Renal cortical epithelial cell (primary cell): ENCODE measurements at places on chromosomes 6 and 20.
A peak's percentile ranks its signal among the peaks of the same experiment; 100 is the strongest.

DNA sequence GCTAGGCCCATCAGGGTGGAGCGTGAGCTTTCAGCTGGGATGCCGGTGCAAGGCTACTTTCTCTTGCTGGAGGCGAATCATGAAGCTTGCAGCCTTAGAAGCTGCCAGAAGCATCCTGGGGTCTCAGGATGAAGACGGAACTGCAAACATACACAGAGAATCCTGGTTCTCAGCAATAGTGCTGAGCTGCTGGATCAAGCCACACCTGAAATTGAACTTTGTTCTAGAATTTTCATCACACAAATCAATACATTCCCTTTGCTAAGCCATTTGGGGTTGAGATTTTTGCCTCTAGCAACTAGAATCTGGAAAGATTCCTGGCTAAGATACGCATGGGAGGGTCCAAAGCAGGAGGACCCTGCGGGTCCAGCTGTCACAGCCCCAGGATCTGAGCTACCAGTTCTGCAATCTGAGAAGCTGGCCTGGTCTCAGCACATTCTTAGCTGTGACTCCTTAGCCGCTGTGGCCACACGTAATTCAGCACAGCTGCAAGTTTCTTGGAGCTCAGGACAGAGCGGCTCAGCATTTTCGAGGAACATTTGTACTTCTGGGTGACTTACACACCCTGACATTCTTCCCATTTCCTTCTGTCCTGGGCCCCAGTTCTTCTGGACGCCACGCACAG, 6.6 kb upstream of the ARFGAP1 start:
- DNase-seq, result no peak

DNA sequence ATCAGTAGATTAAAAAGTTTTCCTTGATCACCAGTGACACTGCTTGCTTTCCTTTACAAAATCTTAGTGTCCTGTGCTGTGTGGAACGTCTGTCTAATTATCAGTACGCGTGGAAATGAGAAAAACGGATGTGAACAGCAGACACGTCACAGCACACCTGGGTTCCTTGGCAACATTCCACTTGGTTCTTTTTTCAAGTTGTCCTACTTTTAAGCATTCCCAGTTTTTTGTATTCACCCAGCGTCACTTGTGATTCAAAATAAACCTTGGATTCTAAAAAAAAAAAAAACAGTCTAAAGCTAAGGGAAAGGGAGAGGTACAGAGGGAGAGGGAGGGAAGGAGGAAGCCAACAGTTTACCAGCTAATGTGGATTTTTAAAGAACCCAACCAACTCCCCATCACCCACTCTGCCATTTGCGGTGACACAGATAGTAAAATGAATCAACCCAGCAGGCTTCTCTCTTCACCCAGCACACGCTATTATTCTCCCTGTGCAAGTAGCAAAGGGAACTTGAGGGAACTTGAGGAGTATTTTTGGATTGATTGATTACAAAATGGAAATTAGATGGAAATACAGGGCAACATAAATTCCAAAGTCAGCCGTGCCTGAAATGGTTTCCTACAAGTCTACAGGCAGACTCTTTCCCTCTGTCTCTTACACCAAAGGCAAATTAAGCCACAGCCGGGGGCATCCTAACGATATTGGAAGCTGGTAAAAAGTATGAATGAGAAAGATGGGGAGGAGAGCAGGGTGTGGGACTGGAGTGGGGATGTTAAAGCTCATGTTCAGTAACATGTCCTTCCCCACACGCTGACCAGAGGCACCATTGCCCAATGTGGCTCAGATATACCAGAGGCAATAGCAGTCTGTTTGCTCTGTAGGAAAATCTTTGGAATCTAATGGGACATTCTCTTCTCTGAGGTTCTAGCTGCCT, 129.8 kb downstream of the SASH1 start:
- DNase-seq, result no peak

DNA sequence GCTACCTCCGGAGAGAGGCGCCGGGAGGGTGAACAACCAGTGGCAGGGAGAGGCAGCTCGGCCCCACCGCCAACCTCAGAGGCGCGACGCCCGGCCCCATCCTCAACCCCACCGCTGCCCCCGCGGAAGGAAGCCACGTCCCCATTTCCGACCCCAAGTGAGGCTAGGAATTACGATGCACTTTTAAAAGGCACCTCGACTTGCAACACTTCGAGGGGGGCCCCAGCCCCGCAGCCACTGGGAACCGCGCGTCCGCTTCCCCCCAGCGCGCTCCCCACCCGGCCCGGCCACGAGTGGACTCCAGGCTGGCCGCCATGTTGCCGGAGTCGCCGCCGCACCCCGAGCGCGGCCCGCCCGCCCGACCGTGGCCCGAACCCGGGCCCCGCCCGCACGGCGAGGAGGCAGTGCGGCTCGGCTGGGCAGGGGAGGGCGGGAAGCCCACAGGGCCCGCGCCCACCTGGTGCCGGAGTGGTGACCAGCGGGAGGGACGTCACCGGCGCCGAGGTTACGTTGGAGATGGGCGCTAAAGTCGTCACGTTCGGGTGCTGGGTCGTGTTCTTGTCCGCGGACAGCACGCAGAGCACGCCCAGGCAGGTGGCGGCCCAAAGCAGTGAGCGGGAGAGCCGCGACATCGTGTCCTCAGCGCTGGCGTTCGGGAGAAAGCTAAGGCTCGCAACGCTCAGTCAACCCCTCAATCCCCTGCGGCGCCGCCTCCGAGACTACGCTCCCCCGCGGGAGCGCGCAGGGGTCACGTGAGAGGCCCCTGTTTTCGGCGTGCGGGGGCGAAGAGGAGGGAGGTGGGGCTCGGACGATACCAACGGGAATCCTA, at the start of gene CD164:
TSS of gene CD164 (minus strand) at position 721 of the 829 bp plus-strand sequence. CDS start at position 632, 89 bp downstream.
- DNase-seq, result peak; percentile 66

DNA sequence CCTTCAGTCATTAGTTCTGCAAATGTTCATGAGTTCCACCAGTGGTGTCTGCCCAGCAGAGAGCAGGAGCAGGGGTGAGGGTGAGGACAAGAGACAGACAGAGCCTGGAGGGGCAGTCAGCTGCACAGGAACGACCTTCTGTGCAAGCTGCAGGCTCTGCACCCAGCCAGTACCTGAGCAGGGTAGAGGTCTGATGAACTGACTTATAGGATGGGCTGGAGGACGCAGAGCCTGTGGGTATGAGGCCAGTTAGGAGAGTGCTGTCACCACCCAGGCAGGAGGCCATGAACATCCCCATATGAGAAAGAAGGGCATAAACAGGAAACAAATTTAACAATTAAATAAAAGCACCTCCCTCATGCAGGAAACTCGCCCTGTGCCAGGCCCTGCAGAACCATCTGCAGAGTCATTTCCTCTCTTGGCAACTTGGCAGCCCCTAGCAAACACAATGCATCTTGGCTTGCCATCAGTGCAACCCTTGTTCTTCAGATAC, 17.9 kb downstream of the C6orf15 start:
- no peak for DNase-seq

GRCh38 chr6:152609125-152609670, 28.0 kb downstream of the SYNE1 start:
- peak; percentile 5 for DNase-seq

- DNase-seq, result no peak
Observed at GRCh38 chr6:32234934-32235333, 11.1 kb upstream of the NOTCH4 start.

DNA sequence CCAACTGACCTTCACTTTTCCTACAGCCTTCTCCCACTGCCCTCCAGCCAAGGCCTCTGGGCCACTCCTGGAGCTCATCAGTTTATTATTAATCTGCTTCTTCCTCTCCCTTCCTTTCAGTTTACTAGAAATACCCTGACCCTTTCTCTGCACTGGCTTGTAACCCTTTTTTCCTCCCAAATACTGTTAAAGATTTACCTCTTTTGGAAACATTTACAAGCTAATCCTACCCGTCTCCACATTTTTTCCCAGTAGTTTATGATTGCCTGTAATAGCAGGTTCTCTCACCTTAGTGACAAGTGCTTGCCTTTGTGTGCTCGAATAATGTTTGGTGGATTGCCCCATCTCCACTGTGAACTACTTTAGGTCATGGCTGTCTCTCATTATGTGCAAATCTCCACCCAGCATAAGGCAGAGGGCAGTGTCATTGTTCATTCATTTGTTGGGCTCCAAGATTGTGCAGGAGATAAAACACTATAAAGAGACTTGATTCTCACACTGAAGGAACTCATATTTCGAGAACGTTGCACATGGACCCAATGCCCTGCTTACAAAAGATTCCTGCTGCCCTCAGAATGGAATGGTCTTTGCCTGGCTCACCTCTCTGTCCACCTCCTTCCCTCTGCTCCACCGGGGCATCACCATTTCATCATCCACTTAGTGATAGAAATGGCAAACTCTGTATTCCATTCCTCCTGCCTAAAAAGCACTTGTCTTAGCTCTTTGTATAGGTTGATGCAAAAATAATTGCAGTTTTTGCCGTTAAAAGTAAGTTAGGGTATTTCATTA, 491.1 kb downstream of the UTRN start:
- peak; percentile 88 for DNase-seq

DNA sequence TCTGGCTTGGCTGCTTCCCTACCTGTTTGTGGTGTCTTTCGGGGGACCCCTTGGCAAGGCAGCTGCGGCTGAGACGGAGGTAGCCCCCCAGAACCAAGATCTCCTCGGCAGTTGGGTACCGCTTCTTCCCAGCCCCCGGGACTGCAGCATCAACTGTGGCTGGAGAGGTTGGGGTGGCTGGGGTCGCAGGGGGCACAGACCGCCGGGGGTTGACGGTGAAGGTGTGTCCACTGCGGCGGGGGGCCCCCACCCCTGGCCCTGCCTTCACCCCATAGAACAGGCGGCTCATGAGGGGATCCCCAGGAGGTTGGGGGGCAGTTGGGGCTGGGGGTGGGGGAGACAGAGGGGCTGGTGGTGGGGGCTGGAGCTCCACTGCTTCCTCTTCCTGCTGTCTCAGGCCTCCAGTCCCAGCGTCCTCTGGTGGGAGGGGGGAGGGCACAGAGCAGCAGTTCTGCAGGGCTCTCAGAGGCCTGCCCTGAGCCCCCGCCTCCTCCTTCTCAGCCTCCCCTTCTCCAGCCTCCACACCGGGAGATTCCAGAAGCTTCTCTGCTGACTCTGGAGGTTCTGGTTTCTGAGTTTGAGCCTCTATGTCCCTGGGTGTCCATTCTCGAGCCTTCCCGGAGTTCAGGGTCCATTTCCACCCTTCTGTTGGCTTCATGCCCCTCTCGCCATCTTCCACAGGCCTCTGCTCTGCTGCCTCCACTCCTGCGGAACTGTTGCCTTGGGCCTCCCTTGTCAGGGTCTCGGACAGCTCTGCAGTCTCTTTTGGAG, 1.9 kb downstream of the PPP1R18 start:
- no peak for DNase-seq

DNA sequence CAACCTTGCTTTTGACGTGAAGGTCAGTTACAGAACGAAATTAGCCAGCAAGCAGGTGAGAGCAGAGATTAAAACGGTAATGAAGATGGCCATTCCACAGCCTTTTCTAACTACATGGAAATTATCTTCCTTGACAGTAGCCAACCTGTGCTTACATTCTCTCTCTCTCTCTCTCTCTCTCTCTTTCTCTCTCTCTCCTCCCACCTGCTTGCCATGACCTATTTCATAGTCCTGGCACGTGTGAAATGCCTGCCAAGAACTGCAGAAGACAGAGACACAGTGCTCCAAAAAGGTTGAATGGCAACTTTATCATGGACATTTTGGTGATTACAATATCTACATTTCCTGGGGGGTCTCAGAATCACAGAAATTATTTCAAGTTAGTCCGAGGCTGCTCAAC, 38.5 kb upstream of the SALL4 start:
- DNase-seq, result no peak

- DNase-seq, result peak; percentile 75
Observed at GRCh38 chr6:12419631-12420272, 129.6 kb downstream of the EDN1 start.

DNA sequence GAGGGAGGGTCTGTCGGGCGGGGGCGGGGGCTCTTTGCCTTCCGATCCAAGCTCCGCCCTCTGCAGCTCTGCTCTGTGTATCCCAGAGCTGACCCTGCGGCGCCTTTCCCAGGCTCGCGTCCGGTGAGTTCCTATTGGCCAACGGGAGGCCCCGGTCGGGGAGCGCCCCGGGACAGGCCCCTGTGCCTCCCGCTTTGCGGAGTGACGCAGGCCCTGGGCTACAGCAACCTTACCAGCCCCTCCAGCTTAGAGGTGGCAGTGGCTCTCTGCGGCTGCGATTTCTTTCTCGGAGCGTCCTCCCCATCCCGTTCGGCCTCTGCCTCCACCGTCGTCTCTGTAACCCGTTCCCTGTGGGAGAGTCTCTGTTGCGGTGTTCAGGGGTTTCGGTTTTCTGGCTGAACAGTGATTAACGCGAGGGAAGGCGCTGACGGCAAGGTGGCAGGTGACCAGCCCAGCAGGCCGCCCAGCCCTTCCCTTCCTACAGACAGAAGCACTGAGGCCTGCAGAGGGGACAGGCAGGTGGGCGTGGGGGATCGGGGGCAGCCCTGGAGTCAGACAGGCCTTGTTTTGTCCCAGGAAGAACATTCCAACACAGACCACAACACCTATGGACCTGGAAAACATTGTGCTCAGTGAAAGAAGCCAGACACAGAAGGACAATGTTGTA, 18.1 kb upstream of the CEBPB start:
- DNase-seq, result peak; percentile 53

DNA sequence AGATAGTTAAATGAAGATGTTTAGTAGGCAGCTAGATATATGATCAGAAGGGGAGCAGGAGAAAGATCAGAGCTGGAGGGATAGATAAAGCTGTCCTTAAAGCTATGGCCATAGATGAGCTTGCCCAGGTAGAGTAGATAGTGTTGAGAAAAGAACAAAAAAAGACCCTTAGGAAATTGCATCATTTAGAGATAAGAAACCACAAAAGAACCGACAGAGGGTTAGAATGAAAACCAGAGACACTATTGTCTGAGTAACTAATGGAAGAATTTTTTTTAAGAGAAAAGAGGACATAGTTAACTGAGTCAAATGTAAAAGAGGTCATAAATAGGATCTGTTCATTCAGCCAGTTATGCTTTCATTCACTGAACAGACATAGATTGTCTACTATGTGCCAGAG, 101.8 kb downstream of the TNFAIP3 start:
- DNase-seq, result no peak

DNA sequence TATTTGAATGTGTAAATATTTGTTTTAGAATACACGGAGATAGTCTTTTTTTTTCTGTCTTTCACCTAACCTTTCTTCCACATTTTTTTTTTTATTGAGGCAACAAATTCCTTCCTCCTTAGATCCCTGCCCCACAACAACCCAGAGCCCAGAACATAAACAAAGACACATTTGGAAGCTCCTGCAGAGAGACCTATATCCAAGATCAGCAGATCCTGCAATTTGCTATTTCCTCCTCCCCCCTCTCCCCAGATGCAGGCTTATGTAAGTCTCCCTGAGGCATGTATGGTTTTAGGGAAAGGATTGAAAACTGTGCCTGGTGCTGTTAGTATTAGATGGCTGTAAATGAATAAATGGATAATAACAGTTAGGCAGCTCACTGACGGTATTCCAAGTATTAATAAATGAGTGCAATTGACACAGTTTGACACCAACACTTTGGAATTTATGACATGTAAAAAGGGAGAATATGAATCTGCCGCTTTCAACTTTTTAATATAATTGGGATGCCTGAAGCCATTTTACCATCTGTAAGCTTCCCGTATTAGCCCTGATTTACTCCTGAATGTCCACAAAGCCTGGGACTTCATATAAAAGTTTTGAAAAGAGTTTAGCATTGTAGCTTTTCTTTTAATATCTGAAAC, 608.3 kb upstream of the CITED2 start:
- DNase-seq, result peak; percentile 68
